Activated B cell treated with CpG ODN at 0.5 μM for 24 hours (primary cell): ENCODE measurements at places on chromosomes 3 and 15. TPM values are rescaled to one million over a fixed set of nuclear protein-coding genes. Genes with fewer than 3 reads are reported as not detected.

Gene TTLL13
- 0.49 and 2.2 TPM in 2 replicates for total RNA-seq

Gene LSAMP
- total RNA-seq: 0.02 and 0.16 TPM in 2 replicates

Gene CHL1
- 6.8 and 7.4 TPM in 2 replicates for total RNA-seq

Gene ALDH1A3
- total RNA-seq: not detected in 2 replicates

Gene SNTN
- total RNA-seq: not detected in 2 replicates

- no peak for DNase-seq
- no peak overlapping the region for H3K4me3 ChIP-seq
- H3K36me3 ChIP-seq: peaks cover 7% of the 10 kb centered on the region
Observed at GRCh38 chr3:122515870-122516269, 1.1 kb upstream of the KPNA1 start.

- no peak overlapping the region for H3K4me3 ChIP-seq
- no peak overlapping the region for H3K27ac ChIP-seq
- H3K27me3 ChIP-seq: peaks cover 4% of the 10 kb centered on the region
- no peaks in the 10 kb centered on the region for H3K4me1 ChIP-seq
Observed at GRCh38 chr3:123785602-123786001, 98.5 kb downstream of the MYLK start.

DNA sequence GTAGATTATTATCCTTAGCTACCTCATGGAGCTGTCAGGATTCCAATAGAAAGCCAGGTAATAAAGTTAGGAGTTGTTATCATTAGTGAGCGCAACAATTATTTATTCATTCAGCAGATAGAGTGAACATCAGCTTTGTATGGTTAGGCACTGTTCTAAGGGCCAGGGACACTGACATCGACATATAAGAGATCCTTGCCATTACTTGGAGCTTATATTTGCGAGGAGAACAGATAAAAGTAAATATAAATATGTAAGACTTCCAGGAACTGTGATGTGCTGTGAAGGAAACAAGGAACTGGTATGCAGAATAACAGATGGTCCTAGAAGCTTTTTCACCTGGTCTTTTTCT, 473 bp downstream of the LSM3 start:
- H3K4me1 ChIP-seq: peaks cover 63% of the 10 kb centered on the region
- H3K4me3 ChIP-seq: peak overlapping the region; percentile 97
- peak overlapping the region; percentile 98 for H3K27ac ChIP-seq
- no peaks in the 10 kb centered on the region for H3K27me3 ChIP-seq
- H3K36me3 ChIP-seq: peaks cover 38% of the 10 kb centered on the region

DNA sequence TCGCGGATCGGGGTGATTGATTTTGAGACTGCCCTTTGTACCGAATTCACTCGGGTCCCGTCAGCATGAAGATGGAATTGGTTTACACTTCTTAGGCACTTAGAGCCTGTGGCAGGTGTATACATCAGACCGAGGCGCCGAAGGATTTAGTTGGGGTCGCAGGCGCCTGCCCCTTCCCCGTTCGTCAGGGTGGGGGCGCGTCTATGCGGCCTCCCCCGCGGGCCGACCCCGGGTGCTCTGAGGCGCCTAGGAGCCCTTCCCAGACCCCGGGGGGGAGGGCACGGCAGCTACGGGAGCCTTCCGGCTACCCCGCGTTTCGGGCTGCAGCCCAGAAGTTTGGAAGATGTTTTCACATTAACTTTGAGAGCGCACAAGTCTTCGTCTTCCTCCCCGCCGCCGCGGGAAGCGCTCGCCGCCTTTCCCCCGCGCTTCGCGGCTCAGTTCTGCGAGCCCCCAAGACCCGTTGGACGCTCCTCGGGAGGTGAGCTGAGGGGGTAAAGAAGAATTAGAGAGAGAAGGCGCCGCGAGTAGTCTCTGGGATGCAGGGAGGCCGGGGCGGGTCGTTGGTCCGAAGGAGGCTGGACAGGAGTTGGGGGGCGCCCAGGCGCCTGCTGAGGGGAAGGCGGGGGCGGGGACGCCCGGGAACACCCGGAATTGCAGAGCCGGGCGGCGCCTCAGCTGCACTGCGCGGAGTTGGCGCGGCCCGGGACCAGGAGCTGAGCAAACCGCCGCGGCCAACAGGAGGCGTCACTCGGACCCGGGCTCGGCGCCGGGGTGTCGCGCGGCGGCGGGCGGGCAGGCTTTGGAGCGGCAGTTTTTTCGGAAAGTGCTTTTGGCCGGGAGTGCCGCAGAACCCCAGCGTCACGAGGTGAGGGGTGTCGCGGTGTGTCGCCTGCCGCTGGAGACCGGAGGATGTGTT, 780 bp downstream of the TIPARP start:
- H3K4me3 ChIP-seq: peak overlapping the region; percentile 92
- H3K27ac ChIP-seq: peak overlapping the region; percentile 97
- DNase-seq: peak; percentile 47
- peaks cover 51% of the 10 kb centered on the region for H3K4me1 ChIP-seq
- peaks cover 23% of the 10 kb centered on the region for H3K36me3 ChIP-seq

- H3K27ac ChIP-seq: no peak overlapping the region
- no peaks in the 10 kb centered on the region for H3K27me3 ChIP-seq
- H3K36me3 ChIP-seq: no peaks in the 10 kb centered on the region
- DNase-seq: no peak
Observed at GRCh38 chr3:46681856-46682540, 11.5 kb downstream of the ALS2CL start.
